Activated CD8-positive, alpha-beta memory T cell treated with anti-CD3 and anti-CD28 coated beads for 4 hours (primary cell): ENCODE measurements at places on chromosomes 1 and 21.

DNA sequence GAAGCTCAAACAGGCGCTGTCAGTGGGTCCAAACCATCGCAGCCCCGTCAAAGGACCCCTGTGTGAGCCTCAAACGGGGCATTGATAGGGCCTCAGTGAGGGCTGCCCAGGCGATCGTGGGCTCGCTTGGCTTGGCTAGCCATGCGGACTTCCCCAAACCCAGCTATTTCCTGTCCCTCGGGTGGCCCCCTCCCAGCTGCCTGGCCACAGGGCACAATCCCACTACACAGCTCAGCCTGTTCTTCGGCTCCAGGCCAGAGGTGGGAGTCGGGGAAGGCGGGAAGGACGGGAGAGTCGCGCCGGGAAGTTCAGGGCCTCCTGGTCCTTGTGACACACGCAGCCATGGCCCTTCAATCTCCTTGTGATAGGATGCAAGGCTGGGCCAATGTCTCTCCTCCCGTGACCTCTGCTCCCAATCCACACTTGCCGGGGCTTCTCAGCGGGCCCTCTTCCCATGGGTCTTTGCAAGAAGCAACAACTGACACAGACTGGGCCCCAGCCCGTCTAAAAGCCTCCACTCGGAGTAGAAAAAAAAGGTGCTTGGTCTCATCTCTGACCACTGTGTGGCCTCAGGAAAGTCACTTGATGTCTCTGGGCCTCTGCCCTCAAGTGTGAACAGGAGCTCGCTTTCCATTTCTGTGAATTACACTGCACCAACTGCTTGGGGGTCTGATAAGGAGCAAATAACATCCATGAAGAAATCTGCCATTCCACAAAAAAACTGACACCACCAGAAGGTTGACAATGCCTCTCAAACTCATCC lies 7.1 kb upstream of the MATN1 start:
- no peak for DNase-seq

DNA sequence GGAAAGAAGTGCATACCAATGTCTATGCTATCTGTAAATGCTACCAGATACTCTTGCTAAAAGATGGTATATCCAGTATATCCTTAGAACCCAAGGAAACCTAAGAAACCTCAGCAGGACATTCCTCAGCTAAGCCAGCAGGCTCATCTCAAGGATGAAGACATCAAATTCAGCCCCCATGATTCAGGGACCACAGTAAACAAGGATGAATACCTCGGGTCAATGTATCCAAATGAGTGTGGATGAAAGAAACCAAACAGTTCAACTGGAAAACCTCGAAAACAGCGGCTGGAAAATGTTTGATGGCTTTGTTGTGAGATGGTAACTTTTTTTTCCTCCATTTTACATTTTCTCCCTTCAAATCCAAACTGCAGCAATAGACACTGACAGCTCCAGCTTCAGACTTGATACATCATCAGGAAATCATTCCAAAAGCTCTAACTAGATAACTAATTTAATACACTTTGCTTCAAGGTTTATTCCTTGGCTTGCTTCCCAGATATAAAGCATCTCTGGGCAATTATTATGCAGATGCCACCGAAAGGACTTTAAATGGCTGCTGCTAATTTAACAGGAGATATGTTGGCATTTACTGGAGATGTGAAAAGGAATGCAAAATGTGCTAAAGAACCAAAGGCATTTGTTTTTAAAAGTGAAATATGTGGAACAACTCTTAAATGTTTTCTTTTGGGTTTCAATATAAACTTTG lies 73.6 kb downstream of the SMYD2 start:
- no peak for DNase-seq

GRCh38 chr1:43934101-43934985 lies 742 bp downstream of the ARTN start:
- DNase-seq = no peak

- DNase-seq = no peak
Observed at GRCh38 chr1:181397845-181398244, 85.5 kb upstream of the CACNA1E start.

GRCh38 chr1:85976516-85977205 lies 179.9 kb downstream of the COL24A1 start:
- DNase-seq = no peak

DNA sequence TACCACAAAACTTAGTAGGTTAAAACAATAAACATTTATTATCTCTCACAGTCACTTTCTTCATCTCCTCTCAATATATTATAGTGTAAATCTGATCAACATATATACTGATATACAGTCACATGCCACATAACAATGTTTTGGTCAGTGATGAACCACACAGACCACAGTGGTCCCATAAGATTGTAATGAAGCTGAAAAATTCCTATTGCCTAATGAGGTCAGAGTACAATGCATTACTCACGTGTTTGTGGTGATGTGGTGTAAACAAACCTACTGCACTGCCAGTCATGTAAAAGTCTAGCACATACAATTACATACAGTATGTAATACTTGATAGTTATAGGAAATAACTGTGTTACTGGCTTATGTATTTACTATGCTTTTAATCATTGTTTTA lies 30.1 kb downstream of the OLFML3 start:
- DNase-seq = no peak

DNA sequence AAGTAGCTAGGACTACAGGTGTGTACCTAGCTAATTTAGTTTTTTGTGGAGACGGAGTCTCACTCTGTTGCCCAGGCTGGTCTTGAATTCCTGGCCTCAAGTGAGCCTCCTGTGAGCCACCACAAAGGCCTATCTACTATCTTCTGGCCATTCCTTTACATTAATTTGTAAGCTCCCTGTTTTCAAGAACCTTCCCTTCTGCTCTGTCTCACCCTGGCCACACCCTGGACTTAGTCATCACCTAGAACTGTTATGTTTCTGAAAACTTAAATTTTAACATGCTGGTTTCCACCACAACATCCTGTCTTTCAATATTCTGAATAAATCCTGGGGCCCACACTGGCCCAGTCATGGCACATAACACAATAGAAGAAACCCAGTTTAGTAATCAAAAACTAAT lies 4.9 kb upstream of the B4GALT3 start:
- peak; percentile 42 for DNase-seq

GRCh38 chr1:43279666-43280065 lies 5.7 kb downstream of the C1orf210 start:
- DNase-seq = no peak

DNA sequence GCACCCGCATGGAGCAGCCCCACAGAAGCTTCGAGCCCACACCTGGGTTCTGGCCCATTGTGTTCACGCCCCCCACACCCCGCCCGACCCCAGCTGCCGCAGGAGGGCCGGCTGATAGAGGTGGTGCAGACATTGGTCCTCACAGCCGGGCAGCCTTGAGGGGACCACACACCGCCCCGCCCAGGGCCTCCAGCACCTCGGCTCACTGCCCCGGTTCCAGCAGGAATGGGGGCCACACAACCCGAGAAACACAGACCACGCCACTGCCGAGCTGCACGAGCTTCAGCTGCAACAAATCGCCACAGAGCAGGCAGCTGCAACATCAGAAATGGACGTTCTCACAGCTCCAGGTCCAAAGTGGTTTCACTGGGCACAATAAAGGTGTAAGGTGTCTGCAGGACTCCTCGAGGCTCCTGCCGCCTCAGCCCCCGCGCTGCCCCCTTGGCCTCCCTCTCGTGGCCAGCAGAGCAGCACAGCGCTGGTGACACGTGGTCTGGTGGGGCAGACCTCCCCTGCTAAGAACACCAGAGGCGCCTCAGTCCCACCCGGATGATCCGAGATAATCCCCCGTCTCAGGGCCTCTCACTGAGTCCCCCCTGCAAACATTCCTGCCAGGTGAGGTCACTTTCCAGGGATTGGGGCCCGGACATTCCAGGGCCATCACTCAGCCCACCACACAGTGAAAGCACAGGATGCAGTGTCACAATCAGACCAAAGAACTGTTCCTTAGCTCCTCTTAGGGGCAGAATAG lies 62.3 kb upstream of the ADARB1 start:
- DNase-seq = no peak

DNA sequence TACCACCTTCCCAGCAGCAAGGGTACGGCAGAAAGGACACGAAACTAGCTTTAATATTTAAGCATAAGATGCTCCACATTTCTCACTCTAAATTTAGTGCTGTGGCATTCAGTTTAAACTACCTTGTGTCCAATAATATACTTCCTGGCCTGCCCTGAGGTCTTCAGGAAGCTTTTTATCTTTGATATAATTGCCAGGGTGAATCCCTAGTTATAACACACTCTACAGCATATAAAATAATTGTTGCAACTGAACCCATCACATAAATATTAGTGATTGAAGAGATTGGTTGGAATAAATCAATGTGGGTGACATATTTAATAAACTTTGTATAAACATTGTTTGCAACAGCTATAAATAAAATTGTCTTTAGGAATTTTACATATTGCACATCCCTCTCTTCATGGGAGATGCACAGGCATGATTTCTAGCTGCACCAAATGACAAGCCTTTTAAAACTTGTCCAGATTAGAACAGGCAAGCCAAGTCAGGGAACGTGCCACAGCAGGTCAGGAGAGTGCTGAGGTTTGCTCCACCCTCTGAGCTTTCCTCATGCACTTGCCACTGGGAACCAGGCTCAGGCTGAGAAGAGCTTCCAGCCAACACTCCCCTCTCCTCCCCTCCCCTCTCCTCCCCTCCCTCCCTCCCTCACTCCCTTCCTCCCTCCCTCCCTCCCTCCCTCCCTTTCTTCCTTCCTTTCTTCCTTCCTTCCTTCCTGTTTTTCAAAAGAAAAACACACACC lies 623.2 kb upstream of the PKN2 start:
- DNase-seq = no peak

DNA sequence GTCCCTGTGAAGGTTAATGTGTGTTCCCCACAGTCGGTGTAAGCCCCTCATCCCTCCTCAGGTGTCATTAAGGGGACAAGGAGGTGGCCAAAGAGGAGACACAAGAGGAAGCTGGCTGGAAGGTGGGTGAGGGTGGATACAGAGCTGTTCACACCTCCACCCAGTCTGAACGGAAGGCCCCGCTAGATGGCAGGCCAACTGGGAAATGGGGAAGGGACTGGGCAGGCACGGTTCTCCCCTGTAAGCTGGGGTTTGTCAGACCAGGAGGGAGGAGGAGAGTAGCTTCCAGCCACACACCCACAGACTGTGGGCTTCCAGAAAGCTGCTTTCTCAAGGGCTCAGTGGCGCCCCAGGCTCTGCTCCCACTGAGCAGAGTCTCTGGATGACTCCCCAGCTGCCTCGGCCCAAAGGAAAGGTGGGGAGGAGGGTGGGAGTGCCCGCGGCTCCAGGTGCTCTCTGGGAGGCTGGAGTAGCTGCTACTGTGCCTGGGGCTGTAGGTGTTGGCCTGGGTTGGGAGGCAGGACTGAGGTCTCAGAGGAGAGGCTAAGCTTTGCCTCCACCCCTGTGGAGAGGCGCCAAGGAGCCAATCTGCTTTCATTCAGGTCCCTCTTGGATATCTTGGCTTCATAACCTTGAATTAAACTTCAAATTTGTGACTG lies 41.2 kb downstream of the PCP4 start:
- no peak for DNase-seq

DNA sequence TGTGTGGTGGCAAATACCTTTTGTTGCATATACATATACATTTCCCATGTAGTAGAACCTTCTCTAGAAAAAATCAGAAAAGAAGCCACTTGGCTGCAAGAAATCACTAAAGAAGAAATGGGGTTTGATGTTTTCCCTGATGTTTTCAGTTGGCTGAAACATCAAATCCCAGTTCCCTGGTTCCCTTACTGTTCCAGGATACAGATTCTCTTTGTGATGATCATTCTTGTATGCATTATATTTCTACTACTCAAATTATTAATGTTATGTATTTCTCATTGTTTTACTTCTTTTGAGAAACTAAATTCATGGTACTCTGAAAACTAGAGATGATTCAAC lies 7.6 kb downstream of the RNU1-2 start:
- no peak for DNase-seq

GRCh38 chr1:77355010-77355409 lies 73.2 kb downstream of the AK5 start:
- no peak for DNase-seq

- DNase-seq = no peak
Observed at GRCh38 chr1:15254559-15254958, 7.5 kb downstream of the FHAD1 start.
